ENCODE measurements at places on chromosomes 6 and 20. TPM values are rescaled to one million over a fixed set of nuclear protein-coding genes. Genes with fewer than 3 reads are reported as not detected.

The SHLD1 gene
- 1.8 TPM for total RNA-seq

The KCNQ5 gene
- total RNA-seq, result 1.6 TPM

The ERVFRD-1 gene
- not detected for total RNA-seq

The DEF6 gene
- total RNA-seq, result 10.2 TPM

The NKAIN4 gene
- total RNA-seq, result not detected

- no peak overlapping the region for H3K4me3 ChIP-seq
- no peaks in the 10 kb centered on the region for H3K36me3 ChIP-seq
- DNase-seq, result no peak
- no peaks in the 10 kb centered on the region for H3K27me3 ChIP-seq
- H3K27ac ChIP-seq, result no peak overlapping the region
- no peaks in the 10 kb centered on the region for H3K4me1 ChIP-seq
Observed at GRCh38 chr6:146884728-146885127, 286.0 kb downstream of the ADGB start.

- peak overlapping the region; percentile 94 for H3K4me3 ChIP-seq
- no peaks in the 10 kb centered on the region for H3K27me3 ChIP-seq
- peaks cover 27% of the 10 kb centered on the region for H3K4me1 ChIP-seq
Observed at GRCh38 chr6:109008537-109009235, 86.0 kb downstream of the SESN1 start.

GRCh38 chr6:41442800-41443501 lies 103.2 kb upstream of the FOXP4 start:
- DNase-seq, result peak; percentile 21
- no peaks in the 10 kb centered on the region for H3K27me3 ChIP-seq
- peaks cover 5% of the 10 kb centered on the region for H3K4me1 ChIP-seq
- no peaks in the 10 kb centered on the region for H3K36me3 ChIP-seq
- H3K27ac ChIP-seq, result no peak overlapping the region
- no peak overlapping the region for H3K4me3 ChIP-seq

DNA sequence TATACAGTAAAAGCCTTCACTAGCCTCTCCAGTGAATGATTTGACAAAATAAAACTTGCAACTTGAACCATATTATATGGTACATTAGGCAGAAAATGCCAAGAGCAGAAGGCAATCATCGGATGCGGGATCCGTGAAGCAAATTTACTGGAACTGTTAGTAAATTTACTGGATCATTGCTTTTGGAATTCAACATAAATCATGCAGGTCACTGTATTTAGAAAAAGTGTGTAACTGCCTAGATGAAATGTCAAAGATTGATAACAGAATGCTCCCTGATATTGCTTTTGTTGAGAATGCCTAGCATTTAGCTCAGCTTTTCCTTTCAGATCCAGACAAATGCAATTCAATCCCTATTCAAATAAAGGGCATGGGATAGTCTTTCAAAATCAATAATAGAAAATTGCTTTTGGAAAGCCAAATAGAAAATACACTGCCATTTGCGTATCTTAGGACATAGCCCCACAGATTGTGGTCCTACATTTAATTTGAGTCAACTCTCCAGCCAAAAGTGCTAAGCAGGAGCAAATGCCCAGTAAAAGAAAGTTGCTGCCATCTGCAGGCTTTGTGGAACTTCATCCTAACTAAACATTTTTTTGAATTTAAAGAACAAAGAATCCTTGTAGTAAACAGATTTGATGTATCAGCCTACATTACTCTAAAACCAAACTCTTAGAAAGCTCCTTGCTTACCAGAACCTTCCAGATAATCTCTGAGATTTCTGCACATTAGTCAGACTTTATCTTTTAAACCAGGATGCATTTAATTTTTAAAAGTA lies 109.5 kb upstream of the HSF2 start:
- no peak overlapping the region for H3K4me3 ChIP-seq
- DNase-seq, result no peak
- no peaks in the 10 kb centered on the region for H3K27me3 ChIP-seq
- H3K36me3 ChIP-seq, result no peaks in the 10 kb centered on the region
- H3K27ac ChIP-seq, result no peak overlapping the region

DNA sequence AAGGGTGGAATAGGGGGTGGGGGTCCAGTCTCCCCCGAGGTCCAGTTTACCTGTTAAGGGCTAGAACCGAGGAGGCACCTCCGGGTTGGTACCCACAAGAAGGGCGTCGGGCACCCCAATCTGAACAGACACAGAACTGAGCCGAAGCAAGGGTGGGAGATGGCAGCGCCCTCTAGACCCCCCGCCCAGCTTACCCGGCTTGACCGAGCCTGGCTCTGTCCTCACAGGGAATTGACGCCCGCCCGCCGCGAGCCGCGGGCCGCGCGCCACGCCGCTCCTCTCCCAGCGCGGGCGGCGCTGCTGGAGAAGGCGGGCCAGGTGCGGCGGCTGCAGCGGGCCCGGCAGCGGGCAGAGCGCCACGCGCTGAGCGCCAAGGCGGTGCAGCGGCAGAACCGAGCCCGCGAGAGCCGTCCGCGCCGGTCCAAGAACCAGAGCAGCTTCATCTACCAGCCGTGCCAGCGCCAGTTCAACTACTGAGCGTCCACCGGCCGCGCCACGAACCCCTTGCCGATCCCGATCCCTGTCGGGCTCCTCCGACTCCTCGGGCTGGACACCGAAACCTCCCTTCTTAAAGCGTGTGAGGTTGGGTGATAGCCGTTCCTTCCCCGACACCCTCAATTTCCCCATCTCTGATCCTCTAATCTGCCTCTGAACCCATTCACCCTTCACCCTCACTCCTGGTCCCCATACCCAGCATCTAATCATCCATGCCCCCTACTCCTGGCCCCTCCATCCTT lies 5.9 kb downstream of the TP53INP2 start:
- H3K27me3 ChIP-seq, result no peaks in the 10 kb centered on the region
- peak overlapping the region; percentile 33 for H3K27ac ChIP-seq
- DNase-seq, result peak; percentile 70
- peak overlapping the region; percentile 57 for H3K4me3 ChIP-seq
- peaks cover 28% of the 10 kb centered on the region for H3K4me1 ChIP-seq

DNA sequence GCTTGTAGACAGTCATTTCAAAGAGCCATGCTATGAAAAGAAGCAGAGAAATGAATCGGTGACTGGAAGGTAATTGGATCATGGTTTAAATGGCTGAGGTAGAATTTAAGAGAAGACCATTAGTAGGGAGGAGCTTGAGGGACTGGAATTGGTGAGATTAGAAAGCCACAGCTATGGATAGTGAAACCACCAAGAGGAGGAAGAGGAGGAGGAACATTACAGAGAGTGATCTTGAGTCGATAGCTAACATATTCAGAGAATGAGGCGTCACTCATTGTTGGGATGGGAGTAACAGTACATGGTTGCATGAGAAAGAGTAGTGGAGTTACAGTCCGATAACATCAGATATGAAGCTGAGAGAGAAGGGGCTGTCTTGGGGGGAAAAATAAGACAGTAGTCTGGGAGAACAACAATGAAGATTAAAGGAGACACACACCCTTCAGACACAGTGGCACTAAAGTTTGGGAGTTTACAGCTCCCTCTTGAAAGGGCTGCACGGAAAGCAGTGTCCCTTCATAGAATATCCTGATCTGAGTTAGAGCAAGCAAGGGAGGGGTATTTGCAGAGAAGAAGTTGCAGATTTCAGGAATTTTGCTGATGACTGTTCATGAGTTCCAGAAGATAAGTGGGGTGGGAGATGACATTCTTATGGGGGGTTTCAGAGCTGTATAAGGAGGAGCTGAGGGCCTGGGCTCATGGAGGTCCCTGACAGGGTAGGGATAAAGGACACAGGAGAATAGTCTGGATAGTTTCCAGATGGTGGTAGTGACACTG lies 15.1 kb upstream of the LAMP5 start:
- no peaks in the 10 kb centered on the region for H3K27me3 ChIP-seq
- H3K4me3 ChIP-seq, result no peak overlapping the region
- H3K4me1 ChIP-seq, result no peaks in the 10 kb centered on the region
- H3K27ac ChIP-seq, result no peak overlapping the region
- H3K36me3 ChIP-seq, result no peaks in the 10 kb centered on the region

DNA sequence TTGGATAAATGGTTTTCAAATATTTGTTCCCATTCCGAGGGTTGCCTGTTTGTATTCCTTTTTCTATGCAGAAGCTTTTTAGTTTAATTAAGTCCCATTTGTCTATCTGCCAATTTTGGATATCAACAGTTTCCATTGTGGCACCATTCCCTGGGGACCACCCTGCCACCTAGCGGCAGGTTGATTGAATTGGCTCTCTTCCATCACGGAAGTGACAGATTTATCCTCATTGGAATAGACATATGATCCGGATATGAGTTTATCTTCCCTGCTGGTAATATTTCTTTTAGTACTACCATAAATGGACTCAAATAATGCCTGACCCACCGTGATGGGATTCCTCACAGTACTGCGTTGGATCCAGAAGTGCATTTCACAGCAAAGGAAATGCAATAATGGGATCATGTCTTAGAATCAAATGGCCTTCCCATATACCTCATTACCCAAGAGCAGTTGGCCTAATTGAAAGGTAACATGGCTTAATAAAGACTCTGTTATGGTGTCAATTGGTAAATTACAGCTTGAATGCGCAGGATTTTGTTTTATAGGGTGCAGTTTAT lies 327.0 kb downstream of the BMP2 start:
- no peaks in the 10 kb centered on the region for H3K27me3 ChIP-seq
- no peaks in the 10 kb centered on the region for H3K36me3 ChIP-seq
- H3K27ac ChIP-seq, result no peak overlapping the region

DNA sequence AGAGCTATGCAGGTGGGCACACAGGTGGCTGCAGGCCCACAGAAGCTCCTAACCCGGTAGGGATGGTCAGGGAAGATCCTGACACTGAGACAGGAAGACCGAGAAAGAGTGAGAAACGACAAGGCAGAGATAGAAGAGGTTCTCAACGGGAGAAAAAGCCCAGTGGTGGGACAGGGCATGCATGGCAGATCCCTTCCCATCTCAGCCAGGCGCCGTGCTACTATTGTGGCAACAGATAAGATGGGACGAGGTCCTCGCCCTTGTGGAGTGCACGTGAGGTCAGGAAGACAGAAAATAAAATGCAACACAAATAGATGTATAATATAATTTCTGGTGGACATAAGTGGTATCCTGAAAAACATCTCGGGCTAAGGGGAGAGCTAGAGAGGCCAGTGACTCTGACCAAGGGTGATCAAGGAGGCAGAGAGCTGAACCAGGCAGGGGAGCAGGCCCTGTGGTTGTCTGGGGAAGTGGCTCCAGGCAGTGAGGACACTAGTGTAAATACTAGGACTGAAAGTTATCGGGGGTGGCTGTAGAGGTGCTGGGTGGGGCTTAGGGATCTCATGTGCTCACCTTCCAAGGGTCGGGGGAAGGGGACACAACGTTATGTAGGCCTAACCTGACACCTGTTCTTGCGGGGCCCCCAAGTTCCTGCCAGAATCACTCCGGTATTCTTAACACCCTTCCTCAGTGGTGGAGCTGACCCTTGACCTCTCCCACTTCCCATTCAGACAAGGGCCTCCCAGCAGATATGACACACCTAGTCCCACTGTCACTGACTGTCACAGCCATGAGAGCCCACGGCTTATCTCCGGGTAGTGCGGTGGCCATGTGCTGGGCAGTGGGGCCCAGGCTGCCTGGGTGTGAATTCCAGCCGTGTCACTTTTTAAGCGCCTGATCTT lies 1.0 kb downstream of the SRXN1 start:
- H3K36me3 ChIP-seq, result no peaks in the 10 kb centered on the region
- peak overlapping the region; percentile 87 for H3K27ac ChIP-seq
- H3K4me1 ChIP-seq, result peaks cover 29% of the 10 kb centered on the region
- DNase-seq, result no peak
- H3K27me3 ChIP-seq, result no peaks in the 10 kb centered on the region

DNA sequence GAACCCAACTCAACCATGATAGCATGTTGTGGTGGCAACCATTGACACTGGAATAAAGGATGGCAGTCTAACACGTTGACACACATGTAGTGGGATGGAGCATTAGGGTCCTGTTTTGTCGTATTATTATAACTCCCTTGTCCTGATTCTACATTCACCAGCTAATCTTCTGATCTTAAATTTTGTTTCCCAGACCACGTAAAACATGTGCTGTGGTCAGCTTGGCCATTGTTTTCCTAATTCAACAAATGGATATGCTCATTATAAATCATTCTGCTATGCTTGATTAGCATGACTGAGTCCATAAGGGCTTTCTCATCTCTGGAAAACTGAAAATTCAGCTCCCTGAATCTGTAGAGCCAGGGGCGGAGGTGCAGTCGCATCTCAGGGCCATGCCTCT lies 15.0 kb downstream of the MRAP2 start:
- H3K4me1 ChIP-seq, result no peaks in the 10 kb centered on the region
- no peaks in the 10 kb centered on the region for H3K36me3 ChIP-seq
- H3K4me3 ChIP-seq, result no peak overlapping the region
- no peaks in the 10 kb centered on the region for H3K27me3 ChIP-seq
- DNase-seq, result no peak
- no peak overlapping the region for H3K27ac ChIP-seq

Measured in body of pancreas (tissue), 4 donors.